ENCODE measurements at places on chromosomes 12 and 14. TPM values are rescaled to one million over a fixed set of nuclear protein-coding genes. Genes with fewer than 3 reads are reported as not detected.

Gene FAM181A
- total RNA-seq = not detected

Gene OSGEP
- 66.0 TPM for total RNA-seq

Gene PLEKHD1
- not detected for total RNA-seq

Gene PZP
- total RNA-seq = not detected

Gene TPPP2
- not detected for total RNA-seq

Gene LALBA
- not detected for total RNA-seq

Gene SLC10A1
- total RNA-seq = not detected

Gene CEP128
- 20.7 TPM for total RNA-seq

Gene LMNTD1
- not detected for total RNA-seq

Gene ENDOU
- not detected for total RNA-seq

Gene OSBPL8
- 87.9 TPM for total RNA-seq

Gene TMPRSS12
- total RNA-seq = not detected

Gene CCDC177
- not detected for total RNA-seq

Gene CDCA4
- 49.6 TPM for total RNA-seq

Gene DDIT3
- total RNA-seq = 10.9 TPM

Gene ZC2HC1C
- total RNA-seq = 1.5 TPM

Gene MYL6B
- 94.3 TPM for total RNA-seq

Gene ESPL1
- total RNA-seq = 75.3 TPM

Gene CINP
- total RNA-seq = 42.9 TPM

Gene HOXC6
- not detected for total RNA-seq

Gene CCDC184
- total RNA-seq = 0.34 TPM

Gene TOMM20L
- not detected for total RNA-seq

Data from activated T-helper 2 cell treated with anti-CD3 and anti-CD28 coated beads, Interferon-gamma antibody, Interleukin-2, Interleukin-4, amounts not matched to agents 10 μg/mL and 5 μg/mL and 100 μg/mL, durations not matched to agents 14 hours and 24 hours and 36 hours (primary cell).